ENCODE measurements at places on chromosomes 11 and 22.

- no peak for DNase-seq
Observed at GRCh38 chr22:49674479-49675050, 153.1 kb downstream of the BRD1 start.

DNA sequence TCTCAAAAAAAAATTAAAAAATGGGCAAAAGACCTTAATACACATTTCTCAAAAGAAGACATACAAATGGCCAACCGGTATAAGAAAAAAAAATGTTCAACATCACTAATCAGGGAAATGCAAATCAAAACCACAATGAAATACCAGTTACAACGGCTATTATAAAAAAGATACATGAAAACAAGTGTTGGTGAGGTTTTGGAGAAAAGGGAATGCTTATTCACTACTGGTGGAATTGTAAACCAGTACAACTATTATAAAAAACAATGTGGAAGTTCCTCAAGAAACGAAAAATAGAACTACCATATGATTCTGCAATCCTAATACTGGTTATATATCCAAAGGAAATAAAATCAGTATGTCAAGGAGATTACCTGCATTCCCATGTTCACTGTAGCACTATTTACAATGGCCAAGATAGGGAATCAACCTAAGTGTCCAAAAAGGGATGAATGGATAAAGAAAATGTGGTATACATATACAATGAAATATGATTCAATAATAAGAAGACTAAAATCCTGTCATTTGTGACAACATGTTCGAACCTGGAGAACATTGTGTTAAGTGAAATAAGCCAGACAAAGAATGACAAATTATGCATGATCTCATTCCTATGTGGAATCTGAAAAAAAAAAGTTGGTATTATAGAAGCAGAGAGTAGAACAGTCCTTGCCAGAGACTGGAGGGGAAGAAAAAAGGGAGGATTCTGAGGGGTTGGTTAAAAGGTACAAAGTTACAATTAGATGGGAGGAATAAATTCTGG lies 256.9 kb upstream of the PITPNB start:
- no peak for DNase-seq

DNA sequence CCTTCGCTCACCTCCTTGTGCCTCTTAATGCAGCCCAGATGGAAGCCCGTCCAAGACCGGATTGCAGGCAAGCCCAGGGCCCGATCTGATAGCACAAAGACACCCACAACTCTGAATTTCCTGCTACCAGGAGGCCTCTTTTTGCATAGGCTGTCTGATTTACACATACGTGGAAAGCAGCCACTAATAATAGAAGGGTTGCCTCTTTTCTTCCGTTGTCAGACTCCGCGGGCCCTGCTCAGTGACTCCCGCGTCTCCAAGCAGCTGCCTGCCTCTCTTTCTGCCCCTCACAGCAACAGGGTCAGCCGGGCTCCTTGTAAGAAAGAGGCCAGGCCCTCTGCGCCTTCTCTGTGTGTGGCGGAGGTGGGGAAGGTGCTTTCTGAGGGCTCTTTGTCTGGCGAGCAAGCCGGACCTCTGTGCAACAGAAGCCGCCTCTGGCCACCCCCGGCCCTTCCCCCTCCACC lies 26.7 kb downstream of the FLI1 start:
- DNase-seq, result no peak

DNA sequence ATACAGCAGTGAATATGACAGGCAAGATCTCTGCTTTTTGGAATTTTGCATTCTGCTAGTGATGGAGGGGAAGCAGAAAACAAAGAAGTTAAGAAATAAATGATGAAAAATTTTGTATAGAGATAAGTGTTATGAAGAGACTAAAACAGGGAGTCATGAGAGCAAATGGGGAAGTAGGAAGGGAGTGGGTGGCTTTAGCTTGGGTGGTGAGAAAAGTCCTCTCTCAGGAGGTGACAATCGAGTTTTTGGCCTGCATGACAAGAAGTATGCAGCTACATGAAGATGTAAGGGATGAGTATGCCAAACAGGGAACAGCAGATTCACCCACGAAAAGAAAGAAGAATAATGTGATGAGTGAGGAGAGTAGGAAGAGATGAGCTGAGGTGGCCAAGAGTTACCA lies 80.7 kb upstream of the MPPED2 start:
- DNase-seq, result no peak

GRCh38 chr22:46609724-46610201 lies 10.4 kb upstream of the GRAMD4 start:
- DNase-seq, result no peak

DNA sequence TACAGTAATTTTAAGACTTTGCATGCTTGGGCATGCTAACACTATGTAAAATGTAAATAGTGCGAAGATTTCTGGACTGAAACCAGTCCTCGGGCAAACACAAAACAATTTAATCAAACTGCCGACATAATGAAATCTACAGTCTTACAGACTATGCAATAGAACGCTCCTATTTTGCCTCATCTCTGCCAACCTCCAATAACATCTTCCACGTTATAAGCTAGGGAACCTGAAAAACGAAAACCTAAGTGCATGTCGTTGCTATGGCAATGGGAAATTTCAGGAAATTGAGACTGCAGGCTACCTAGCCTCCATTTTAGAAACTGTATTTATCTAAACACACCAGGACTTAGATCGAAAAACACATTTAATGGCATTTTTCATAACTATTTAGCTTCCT lies 1.1 kb downstream of the CSTF3 start:
- DNase-seq, result no peak

DNA sequence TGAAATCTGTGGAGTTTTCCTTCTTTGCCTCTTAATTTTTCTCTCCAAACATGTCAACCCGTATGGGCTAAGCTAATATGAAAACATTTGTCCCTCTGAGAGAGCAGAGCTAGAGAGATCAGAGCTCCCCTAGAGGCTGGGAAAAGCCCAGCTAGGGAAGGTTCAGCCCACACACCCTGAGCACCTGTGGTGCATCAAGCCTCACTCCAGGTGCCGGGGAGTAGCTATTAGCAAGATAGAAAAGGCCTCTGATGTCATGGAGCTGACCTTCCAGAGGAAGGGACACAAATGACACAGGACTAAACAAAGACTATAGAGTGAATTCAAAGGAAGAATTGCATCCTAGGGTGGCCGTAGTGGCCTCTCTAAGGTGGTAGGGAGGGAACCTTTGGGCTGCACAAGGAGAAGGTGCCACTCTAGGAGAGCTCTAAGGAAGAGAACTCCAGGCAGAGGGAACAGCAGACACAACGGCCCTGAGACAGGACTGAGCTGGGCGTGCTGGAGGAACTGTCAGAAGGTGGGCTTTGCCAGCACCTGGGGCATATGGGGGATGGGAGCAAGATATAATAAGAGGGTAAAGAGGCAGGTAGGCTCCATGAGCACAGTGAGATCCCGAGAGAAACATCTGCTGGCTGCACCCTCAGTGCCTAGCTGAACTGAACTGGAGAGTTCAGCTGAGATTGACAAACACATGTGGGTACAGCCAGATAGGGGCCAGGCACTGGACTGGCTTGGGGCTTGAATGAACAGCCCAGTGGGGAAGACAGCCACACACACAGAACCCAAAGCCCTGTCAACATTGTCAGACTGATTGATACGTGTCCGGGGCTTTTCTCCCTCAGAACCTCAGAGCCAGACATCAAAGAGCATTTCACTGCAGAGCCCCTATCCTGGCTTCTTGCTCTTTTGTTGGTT lies 65.5 kb upstream of the DRD2 start:
- no peak for DNase-seq

DNA sequence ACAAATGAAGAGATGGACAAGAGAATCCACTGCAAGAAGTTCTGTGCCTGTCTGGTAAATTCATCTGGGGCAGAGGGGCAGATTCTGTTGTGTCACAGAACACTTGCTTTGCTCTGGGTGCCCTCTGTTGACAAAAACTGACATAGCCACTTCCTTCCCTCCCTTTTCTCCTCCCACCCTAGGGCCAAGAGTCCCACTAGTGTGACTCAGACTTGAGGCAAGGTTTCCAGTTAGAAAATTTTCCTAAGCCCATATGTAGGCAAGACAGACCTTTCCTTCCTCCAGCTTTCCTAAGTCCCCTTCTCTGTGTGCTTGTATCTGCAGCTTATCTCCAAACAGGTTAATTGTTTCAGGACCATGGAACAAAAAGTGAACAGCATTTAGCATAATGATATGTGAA lies 106.8 kb downstream of the RBFOX2 start:
- DNase-seq, result no peak

- DNase-seq, result no peak
Observed at GRCh38 chr11:77115181-77115611, 12.6 kb downstream of the OMP start.

DNA sequence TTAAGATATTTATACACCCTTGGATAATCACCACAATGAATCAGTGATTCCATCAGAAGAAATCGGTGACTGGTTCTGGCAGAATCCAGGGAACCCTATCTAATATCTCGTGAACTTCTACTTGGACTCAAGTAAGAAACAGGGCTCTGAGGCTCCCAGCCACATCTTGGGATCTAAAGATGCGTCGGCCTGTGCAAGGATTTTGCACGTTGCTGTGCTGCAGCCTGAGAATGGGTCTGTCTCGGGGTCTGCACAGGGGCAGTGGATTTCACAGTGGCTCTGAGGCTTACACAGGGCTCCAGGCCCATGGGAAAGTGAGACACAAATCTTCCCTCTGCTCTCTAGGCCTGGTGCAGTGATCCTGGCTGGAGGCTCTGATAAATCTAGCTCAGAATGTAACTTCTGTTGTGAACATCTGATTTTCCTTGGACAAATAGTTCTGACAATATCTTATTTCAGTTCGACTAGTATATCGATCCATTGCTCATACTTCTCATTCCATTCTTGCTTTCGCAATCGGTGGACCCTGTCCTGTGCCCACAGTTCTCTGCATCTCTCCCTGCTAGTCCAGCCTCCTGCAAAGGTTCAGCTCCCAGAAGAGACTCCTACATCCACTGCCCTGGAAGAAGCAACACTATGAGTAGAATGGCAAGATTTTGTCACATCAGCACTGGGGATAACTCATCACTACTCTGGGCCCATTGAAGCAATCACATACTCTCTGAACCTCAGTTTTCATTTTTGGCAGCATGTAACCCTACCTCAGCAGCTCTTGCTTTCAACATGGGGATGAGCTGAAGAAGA lies 105.5 kb upstream of the TOP3B start:
- no peak for DNase-seq

DNA sequence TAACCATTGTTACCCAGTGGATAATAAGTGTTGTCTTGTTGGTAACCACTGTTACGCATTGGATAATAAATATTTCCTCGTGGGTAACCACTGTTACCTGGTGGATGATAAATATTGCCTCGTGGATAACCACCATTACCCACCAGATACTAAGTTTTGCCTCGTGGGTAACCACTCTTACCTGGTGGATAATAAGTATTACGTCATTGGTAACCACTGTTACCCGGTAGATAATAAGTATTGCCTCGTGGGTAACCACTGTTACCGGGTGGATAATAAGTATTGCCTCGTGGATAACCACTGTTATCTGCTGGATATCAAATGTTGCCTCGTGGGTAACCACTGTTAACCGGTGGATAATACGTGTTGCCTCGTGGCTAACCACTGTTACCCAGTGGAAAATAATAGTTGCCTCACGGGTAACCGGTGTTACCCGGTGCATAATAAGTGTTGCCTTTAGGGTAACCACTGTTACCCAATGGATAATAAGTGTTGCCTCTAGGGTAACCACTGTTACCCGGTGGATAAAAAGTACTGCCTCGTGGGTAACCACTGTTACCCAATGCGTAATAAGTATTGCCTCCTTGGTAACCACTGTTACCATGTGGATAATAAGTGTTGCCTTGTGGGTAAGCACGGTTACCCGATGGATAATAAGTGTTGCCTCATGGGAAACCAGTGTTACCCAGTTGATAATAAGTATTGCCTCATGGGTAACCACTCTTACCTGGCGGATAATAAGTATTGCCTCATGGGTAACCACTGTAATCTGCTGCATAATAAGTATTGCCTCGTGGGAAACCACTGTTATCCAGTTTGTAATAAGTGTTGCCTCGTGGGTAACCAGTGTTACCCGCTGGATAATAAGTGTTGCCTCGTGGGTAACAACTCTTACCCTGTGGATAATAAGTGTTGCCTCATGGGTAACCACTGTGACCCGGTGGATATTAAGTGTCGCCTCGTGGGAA lies 21.9 kb upstream of the NXPE4 start:
- no peak for DNase-seq

DNA sequence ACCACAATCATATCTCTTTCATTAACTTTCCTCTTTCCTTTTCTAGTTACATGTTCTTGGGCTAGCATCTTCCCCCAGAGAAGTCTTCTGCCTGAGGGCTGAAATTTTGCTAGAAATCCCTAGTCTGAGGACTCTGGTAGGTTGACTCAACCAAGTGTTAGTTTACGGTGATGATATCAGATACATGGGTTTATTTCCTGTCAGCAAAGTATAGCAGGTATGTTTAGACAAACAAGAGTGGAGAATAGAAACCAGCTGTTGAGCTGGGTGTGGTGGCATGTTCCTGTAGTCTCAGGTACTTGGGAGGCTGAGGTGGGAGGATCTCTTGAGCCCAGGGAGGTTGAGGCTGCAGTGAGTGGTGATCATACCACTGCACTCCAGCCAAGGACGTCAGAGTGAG lies 11.2 kb downstream of the FOLR1 start:
- no peak for DNase-seq

DNA sequence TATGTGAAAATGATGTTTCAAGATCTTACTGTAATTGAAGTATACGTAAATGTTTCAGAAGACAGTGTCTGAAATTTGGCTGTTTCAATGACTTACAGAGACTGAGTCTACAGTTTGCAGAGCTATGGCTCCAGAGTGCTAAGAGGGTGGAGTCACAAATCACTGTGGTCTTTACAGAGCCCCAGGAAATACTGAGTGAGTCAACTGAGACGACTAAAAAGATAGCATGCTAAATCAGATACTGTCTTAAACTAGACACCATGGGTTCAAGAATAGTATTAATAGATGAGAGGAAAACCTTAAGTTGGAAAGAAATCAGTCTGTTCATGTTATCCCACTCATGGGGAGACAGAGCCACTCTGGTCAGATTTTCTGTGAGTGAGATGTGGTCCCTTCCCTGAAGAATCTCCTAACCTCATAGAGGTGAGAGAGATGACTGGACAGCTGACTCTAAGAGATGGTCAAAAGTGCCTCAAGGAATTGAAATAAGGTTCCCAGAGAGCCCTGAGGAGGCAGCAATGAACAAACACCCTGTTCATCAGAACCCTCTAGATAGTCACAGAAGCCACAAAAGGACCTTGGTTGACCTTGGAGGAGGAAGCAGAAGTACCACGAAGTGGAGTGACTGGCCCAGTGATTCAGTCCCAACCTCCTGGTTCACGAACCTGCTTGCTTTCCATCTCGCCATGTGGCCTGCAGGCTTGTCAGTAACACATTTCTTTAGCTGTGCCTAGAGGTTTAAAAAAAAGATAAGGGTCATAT lies 30.2 kb downstream of the C11orf91 start:
- DNase-seq, result no peak

- no peak for DNase-seq
Observed at GRCh38 chr11:84719935-84720577, 907.1 kb downstream of the DLG2 start.

Data from cortex of kidney (tissue), 1 donor.